ENCODE measurements at places on chromosomes 2 and 18.

GRCh38 chr2:168470320-168471162, 14.5 kb downstream of the CERS6 start:
- no peak for DNase-seq

DNA sequence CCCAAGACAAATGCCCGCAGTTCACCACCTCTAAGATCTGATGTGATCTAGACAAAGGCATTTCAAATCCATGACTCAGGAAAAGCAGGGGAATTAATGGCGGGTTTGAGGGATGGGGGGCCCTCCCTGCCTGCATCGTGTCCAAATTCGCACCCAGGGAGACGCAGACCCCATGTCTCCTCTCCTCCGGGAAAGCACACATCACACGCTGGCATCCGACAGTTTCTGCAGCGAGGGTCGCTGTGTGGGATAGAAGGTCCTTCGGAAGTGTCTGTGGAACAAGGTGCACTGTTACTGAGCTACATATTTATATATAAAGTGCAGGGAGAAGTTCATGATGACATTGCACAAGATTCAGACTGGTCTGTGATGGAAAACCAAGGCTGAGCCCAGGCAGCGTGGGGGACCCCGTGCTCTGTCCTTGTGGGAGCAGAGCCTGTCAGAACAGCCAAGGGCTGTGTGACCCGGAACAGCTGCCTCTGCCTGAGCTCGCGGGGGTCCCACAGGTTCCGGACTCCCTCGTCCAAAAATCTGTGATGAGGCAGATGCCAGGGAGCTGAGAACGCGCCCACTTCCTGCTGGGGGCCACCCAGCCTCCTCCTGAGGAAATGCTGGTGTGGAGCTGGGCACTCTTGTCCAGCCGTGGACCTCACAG, 82.3 kb upstream of the CTDP1 start:
- DNase-seq, result no peak

GRCh38 chr2:214899751-214900150, 90.3 kb upstream of the BARD1 start:
- no peak for DNase-seq

DNA sequence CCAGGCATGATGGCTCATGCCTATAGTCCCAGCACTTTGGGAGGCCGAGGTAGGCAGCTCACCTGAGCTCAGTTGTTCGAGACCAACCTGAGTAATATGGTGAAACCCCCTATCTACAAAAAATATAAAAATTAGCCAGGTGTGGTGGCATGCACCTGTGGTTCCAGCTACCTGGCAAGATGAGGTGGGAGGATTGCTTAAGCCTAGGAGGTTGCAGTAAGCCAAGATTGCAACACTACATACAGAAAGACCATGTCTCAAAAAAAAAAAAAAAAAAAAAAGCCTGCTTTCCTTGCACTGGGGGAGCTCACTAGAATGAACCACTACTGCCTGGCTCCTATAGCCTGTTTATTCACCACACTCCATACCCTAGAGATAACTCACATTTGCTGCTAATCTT, 7.4 kb upstream of the MAT2A start:
- no peak for DNase-seq

DNA sequence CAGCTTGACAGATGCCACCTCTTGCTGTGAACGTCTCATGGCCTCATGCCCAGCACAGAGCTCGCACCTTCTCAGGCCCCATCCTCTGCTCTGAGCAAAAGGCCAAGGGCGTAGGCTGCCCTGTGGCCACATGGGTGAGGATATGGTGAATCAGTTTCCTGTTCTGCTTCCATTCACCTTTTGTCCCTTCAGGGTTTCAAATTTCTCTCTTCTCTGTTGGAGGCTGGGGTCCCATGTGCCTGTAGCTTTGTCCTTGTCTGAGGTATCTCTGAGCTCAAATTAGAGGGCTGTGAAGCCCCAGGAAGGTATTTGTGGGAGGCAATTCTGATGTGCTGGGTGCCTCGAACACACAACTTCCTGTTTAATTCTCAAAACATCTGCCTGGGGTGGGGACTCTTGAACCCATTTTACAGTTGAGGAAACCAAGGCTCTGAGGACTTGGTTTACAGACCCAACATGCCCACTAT, 29.0 kb downstream of the ZAP70 start:
- no peak for DNase-seq

DNA sequence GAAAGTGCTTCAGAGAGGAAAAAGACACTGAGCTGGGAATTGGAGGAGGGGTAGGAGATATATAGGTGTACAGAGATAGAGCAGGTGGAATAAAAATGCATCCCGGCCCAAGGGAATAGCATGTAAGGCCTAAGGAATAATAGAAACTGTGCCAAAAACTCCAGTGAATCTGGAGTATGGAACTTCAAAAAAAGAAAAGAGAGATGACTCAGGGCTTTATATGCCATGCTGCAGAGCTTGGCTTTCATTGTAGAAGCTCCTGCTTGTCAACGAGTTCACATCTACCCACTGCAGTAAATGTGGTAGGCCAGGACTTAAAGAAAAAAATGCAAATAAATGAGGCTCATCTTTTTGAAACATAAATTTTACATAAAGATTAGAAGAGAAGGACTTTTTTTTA, 131.8 kb downstream of the MREG start:
- no peak for DNase-seq

Measured in coronary artery (tissue), 2 donors.